ENCODE measurements at places on chromosomes 7 and 10.

DNA sequence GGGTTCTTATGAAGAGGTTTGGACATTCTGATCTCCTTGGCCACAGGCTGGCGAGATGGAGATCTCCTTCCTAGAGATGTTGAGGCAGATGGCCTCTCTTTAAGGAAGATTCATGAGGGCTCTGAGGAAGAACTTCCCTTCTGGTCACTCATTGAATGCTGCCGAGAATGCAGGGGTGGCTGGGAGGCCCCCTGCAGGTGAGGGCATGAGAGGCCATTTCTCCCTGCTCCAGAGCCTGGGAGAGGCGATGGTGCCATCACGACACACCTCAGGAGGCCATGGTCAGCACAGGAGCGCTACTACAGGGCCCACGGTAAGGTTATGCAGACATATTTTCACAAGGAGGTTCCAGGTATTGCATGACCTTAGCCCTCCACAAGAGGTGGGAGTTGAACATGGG lies 40.2 kb downstream of the CXCL12 start:
- DNase-seq: no peak

- DNase-seq: no peak
Measured at GRCh38 chr7:151254316-151254715, 5.8 kb upstream of the SMARCD3 start.

GRCh38 chr10:88156341-88156740 lies 292.9 kb downstream of the PTEN start:
- DNase-seq: no peak

DNA sequence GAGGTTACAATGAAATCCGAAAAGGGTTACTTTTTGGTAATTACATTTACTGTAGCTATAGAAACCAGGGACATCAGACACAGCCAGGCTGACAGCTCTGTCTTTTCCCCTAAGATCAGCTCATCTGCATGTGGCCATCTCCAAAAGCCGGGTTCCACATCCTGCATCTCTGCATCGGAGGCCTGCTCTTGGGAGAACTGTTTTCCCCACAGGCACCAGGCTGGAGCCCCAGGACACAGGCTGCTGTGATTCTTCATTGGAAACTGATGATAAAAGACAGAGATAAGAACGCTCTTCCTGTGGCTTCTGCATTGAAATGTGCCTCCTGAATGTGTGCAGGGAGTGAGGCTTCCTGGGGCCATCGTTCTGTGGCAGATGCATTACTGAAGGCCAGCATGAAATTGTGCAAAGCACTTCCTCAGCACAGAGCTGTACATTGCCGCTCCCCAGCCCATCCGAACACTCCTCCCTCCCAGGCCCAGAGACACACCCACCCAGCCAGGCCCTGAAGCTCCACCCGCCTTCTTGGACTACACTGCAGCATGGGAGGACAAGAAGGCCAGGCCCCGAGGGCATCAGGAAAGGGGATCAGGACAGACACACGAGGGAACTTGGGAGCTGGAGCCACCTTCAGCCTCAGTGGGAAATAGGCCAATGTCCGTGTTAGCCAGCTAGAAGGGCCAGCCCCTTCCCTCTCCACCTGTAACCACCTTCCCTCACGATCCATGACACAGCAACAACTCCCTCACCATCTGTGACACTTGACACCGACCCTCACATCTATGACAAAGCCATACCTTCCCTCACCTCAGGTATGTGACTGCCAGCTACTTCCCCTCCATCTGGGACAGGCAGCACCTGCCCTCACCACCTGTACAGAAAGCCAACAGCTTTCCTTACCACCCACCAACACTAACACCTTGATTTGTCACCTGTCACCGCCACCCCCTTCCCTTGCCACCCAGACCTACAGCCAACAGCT lies 113.2 kb downstream of the GRID1 start:
- no peak for DNase-seq

DNA sequence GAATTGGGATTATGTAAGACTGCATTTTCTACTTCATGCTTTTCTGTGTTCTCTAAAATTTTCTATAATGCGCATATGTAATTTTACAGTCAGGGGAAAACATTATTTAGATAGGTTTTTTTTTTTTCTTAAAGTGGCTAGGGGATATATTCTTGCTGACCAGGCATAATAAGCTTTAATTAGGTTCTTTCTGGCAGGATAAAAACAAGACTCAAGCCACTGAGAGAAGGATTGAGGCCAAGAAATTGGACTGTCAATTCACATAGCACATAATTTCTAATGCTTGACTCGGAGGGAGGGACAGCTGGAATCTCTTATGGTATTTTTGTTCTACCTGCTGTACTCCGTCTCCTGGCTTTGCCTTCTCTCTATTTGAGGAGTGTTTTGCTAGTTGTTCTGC lies 119.8 kb upstream of the NPVF start:
- DNase-seq: no peak

DNA sequence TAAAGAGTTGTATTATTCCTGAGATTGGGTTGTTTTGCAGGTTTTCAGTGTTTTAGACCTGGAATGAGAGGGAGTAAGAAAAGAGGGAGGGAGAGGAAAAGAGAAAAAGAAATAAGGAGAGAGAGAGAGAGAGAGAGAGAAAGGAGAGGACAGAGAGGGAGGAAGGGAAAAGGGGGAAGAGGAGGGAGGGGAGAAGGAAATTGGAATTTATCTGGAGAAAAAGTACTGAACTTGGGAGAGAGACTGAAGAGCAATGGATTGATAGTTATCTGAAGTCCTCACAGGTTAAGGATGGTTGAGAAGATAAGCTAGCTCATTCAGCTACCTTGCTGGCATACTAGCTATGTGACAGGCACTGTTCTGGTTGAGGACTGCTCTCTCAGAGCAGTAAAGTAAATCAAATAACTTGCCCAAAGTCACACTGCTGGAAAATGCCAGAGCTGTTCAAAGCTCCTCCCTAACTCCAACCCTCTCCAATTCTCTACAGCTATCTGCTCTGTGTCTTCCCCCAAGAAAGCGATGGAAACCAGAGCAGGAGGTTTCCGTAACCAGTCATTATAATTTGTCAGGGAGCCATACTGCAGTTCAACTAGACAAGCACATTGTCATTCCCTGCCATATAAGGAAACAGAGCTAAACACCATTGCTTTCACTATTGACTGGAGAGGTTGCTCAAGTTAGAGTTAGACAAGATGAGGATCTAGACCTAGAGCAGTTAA lies 10.7 kb downstream of the CALD1 start:
- no peak for DNase-seq

- no peak for DNase-seq
Measured at GRCh38 chr10:121137533-121137932, 286.4 kb downstream of the WDR11 start.

- no peak for DNase-seq
Measured at GRCh38 chr10:82464966-82465365, 590.0 kb downstream of the NRG3 start.

GRCh38 chr7:117791877-117792780 lies 81.1 kb downstream of the CTTNBP2 start:
- DNase-seq: no peak

Measured in stimulated activated CD8-positive, alpha-beta memory T cell treated with anti-CD3 and anti-CD28 coated beads, Interleukin-4, amount 100 ng/mL, for 1 hour (primary cell).